Putamen (tissue), 1 donor: ENCODE measurements at places on chromosomes 5 and 9.
A peak's percentile ranks its signal among the peaks of the same experiment; 100 is the strongest.

- no peak for DNase-seq
These were observed 167.0 kb downstream of the GABBR2 start for GRCh38 chr9:98541684-98542230.

DNA sequence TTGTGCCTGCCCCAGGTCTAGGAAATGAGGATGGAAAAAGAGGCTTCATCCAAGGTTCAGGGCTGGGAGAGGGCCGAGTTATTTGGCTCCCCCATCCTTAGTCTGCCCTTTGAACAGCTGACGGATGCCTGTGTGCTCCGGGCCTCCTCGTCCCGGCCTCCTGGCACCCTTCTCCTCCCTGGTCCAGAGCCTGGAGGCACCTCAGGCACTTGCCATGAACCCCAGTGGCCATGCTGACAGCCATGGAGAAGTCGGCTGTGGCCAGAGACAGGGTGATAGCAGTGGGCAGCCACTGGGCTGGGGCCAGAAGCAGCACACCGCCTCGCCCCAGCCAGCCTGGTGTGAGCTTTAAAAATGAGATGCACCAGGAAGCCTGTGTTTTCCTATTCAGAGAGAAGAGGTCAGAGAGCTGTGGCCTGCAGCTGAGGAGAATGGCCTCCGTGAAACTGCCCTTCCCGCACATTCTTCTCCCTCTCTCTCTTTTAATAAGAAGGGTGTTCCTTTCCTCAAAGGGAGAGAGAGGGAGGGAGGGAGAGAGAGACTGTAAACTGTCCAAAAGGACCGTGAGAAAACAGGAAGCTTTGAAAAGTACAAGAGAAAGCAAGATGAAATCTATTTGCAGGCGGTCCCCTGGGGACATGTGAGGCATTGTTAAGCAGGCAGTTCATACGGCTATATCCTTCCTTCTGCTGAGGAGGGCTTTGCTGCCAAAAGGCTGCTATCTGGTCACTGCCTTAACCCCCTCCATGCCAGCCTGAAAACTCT, 55.3 kb downstream of the ZNF366 start:
- peak; percentile 38 for DNase-seq

- no peak for DNase-seq
These were observed 37.7 kb downstream of the NEUROG1 start for GRCh38 chr5:135497971-135498636.

DNA sequence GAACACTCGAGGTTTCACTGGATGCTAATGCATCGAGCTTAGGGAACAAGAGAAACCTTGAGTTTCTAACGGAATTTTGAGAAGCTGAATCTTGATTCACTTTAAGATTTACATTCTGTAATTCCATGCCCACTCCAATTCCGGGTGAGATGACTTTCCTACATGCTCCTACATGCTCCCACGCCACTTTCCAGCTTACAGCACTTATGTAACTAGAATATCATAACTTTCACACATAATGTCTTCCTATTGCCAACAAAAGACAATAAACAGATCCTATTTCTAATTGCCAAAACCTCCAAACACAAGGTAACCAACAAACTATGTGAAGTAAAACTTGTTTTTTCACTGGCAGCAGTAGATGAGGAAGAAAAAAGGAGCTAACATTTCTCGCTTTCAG, 72.9 kb downstream of the ECPAS start:
- peak; percentile 69 for DNase-seq

GRCh38 chr5:124130816-124131215, 615.6 kb downstream of the ZNF608 start:
- no peak for DNase-seq

GRCh38 chr5:132089363-132089762, 15.8 kb downstream of the CSF2 start:
- DNase-seq: no peak

GRCh38 chr9:69452110-69452782, 127.2 kb downstream of the ENTREP1 start:
- no peak for DNase-seq

- no peak for DNase-seq
These were observed 30.0 kb upstream of the CPEB4 start for GRCh38 chr5:173858021-173858669.
